ENCODE measurements at places on chromosomes 12 and 14.

GRCh38 chr14:66496188-66496807 lies 10.1 kb downstream of the CCDC196 start:
- DNase-seq, result no peak

- DNase-seq, result no peak
These were observed 96.2 kb upstream of the HSPB8 start for GRCh38 chr12:119082496-119082895.

GRCh38 chr14:85222341-85222740 lies 307.6 kb upstream of the FLRT2 start:
- DNase-seq, result no peak

GRCh38 chr12:79127271-79127751 lies 262.7 kb downstream of the SYT1 start:
- no peak for DNase-seq

- no peak for DNase-seq
These were observed 26.5 kb upstream of the TTC7B start for GRCh38 chr14:90842726-90843125.

GRCh38 chr12:78641837-78642423 lies 222.6 kb upstream of the SYT1 start:
- no peak for DNase-seq

GRCh38 chr12:96985515-96986362 lies 78.7 kb downstream of the NEDD1 start:
- peak; percentile 54 for DNase-seq

DNA sequence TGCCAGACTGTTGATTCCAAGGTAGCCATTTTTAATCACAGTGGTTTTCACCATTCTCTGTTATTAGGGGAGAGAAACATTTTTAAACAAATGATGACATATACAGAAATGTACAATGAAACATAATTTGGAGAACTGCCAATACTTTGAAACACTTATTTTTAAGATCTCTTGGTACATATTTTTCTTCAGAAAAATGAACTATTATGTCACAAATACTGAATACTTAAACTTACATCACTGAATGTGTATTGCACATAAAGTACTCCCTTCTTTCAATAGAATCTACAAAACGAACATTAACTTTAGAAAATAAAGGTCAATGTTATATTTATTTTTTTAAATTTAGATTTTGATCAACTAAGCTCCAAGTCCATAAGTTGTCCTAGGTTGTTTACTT lies 71.7 kb upstream of the CPNE8 start:
- DNase-seq, result no peak

DNA sequence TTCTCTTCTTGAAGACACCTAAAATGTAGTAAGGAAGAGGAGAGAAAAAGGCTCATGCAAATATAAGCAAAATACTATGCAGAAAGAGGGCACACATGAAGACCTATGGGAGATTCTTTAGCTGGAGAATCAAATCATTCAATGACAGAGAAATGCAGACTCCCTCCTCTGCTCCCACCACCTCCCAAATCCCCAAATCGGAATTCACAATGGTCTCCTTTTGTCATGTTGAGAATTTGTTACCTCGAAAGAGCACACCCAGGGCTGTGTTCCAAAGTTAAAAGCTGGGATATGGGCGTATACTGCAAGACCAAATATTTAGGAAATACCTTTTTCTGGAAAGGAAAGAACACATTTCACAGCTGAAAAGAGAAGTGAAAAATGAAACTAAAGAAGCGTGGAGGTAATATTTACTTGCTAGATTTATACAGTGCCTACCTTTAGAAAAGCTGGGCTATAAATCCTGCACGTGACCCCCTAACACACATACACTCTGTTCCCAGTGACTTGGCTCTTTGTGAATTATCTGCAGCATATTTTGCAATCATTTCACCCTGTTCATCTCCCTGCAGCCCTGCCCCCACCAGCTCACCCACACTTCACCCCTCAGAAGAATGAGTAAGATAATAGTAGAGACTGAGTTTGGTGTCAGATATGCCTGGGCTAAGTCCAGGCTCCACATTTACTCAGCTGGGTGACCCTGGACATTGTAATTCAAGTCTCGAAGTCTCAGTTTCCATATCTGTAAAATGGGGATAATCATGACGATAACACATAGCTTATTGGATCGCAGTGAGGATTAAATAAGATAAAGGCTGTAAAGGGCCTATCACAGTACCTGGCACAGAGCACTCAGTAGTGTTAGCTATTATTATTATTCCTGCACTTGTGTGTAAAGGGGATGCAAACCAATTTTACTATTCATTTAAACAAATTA lies 2.9 kb upstream of the CACNA1C start:
- DNase-seq, result no peak

- DNase-seq, result no peak
These were observed 11.0 kb upstream of the REP15 start for GRCh38 chr12:27685274-27685673.

- no peak for DNase-seq
These were observed 220.3 kb downstream of the KIF26A start for GRCh38 chr14:104358528-104359300.

- no peak for DNase-seq
These were observed 8.9 kb upstream of the RERG start for GRCh38 chr12:15230137-15230536.

DNA sequence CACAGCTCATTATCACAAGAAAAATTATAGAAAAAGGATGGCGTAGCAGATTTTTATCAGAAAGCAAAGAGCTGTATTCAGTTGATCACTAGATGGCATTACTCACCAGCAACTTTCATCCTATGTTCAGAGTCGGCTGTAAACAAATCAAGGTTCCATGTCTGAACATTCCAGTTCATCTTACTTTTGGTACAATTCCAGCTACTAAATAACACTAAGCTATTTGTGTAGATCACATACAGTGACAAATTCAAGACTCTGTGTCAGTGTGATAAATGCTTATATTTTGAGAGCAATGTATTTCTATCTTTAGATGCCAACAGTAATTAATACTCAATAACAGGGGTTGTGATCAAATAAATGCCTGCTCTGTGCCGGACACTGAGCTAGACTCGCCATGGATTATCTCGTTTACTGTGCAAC lies 30.1 kb downstream of the NRDE2 start:
- DNase-seq, result no peak

DNA sequence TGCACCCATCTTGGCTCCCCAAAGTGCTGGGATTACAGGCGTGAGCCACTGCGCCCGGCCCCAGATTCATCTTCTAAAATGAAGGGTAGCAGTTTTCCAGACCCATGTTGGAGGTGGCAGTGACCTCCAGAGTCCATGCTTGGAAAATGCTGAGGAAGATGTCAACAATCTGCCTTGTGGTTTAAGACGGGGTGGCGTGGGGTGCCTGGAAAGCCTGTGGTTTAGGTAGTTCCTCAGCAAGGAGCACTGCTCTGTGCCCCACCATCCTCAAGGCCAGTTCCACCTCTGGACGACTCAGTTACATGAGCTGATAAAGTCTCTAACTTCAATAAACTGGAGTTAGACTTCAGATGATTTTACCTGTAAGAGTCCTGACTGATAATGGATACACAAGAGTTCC lies 48.6 kb downstream of the DRAM1 start:
- no peak for DNase-seq

All from activated T-cell treated with anti-CD3 and anti-CD28 coated beads, Interleukin-2, amount 50 U/mL, for 48 hours (primary cell).